HTR-8/SVneo (cell line): ENCODE measurements at places on chromosomes 7 and 10.

GRCh38 chr10:114855776-114856543 lies 34.4 kb downstream of the FHIP2A start:
- no peak for DNase-seq

DNA sequence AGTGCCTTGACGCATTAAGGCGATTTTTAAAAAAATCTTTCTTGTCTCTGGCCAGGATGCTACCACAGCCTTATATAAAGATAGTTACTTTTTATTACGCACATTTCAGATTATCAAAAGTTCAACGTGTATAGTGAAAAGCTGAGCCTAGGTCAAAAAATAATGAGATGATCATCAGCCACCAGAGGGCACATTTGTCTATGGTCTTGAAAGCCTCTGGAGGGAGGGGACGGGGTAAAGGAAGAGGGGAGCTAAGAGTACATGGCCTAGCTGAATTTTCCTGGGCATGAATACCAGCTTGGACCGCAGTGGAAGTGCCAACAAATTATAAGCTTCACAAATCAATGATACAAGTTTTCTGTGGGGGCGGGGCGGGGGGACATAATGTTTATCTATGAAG lies 285.9 kb upstream of the SMIM30 start:
- no peak for DNase-seq

- DNase-seq: no peak
These were observed 37.2 kb downstream of the KAT6B start for GRCh38 chr10:74863551-74863950.

- DNase-seq: no peak
These were observed 2.0 kb downstream of the GPR85 start for GRCh38 chr7:113084496-113085172.

DNA sequence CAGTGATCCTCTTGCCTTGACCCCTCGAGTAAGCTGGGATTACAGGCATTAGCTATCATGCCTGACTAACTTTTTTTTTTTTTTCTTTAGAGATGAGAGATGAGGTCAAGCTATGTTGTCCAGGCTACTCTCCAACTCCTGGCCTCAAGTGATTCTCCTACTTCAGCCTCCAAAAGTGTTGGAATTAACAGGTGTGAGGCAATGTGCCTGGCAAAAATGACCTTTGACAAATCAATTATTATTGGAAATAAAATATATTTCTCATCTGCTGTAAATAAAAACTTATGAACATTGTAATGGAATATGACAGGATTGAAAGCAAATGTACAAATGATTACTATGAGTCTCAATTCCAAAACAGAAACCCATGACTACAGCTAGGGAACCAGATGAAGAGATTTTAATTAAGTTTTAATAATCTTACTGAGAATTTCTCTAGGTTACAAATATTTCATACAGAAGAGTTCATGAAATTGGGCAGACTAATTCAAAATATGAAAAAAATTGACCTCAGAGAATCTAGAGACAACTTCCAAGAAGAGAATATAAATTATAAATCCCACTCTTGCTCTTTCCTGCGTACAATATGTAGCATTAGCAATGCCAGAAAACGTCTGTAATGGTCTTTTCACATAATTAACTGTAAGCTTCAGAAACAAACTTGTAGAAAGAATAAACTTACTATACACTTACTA lies 414.7 kb downstream of the DGKB start:
- no peak for DNase-seq
